ENCODE measurements at places on chromosomes 5 and 9.

DNA sequence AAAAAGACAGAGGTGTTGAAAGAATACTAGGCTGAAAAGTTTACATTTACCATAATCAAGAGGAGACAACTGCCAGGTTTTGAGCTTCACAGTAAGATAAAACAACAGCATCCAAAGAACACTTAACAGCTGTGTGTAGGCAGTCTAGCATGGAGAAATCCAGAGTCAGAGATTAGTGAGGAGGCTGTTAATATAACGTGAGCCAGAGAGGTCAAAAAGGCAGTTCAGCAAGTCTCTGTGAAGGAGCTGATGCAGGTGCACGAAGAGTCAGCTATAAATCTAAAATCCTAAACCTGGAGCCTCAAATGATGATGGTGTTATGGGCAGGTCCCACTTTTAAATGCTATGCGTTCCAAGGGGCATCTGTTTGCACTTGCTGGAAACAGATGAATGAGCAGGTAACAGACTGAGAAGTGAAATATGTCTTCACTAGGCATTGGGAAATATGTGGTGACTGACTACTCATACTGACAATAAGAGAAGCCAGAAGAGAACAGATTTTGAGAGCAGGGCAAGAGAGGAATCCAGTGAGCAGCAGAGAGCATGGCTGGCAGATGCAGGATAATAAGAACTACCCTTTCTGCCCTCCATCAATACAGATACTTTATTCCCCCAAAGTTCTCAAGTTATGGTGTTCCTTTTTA lies 8.7 kb downstream of the APTX start:
- no peak for DNase-seq

DNA sequence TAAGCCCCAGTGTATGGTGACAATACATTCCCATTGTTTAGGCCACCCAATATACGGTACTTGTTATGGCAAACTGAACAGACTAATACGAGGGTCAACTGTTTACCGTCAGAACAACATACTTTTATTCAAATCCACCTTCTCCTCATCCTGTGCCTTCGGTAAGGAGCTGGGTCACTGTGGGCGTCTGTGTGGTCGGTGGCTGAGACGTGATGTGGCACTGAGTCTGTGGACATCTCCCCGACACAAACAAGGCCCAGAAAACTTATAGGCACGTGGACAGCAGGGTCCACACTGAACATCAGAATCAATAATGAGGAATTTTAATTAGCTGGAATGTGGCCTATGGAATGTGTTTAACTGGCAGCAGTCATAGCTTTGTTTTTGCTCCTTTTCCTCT lies 154.3 kb upstream of the IRX2 start:
- no peak for DNase-seq

- DNase-seq: no peak
Measured at GRCh38 chr5:165137701-165138100, 1632.3 kb downstream of the MAT2B start.

DNA sequence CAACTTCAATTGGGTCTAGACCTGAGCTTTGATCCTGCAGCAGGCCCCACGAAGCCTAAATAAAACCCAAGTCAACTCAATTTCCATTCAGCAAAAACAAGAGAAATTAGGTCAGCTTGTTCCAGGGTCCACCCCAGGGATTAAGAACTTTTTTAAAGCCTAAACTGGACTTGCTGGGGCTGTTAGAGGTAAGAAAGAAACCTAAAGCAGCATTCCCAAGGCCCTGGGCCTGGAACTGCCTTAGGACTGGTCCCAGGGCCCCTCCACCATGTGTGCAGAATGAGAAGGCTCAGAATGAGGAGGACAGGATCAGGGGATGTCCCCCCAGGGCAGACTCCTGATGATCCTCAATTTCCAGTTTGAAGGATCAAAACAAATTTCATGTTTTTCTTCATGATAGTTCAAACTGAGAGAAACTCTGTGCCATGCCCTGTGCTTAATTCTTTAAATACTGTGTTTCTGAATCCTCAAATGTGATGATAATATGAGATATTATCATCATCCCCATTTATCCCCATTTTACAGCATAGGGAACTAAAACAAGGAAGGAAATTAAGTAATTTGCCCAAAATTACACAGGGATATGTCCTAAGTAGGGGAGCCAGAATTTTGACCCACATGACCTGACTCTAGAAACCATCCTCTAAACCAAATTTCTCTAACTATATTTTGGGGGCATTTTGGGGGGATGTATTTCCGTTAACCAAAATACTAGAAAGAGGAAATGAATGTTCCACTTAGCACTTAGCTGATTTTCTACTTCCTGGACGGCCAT lies 64.5 kb downstream of the DENND1A start:
- DNase-seq: no peak

DNA sequence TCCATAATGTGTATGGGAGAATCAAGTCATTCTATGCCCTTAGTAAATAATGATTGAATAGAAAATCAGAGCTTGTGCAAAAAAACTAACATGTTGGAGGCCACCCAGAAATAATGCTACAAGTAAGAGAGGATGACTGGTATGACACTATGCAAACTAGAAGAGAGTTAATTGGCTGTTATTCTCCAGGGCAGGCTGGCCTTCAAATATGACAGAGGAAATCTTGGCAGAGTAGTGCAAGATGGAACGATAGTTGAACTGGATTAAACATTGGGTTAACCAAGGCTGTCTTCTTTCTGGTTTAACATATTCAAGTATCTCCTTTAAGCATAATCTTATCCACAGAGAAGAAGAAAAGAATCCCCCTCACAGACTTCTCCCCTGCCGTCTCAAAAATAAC lies 196.1 kb downstream of the MPDZ start:
- DNase-seq: no peak

- no peak for DNase-seq
Measured at GRCh38 chr9:129867136-129868022, 32.1 kb downstream of the USP20 start.

DNA sequence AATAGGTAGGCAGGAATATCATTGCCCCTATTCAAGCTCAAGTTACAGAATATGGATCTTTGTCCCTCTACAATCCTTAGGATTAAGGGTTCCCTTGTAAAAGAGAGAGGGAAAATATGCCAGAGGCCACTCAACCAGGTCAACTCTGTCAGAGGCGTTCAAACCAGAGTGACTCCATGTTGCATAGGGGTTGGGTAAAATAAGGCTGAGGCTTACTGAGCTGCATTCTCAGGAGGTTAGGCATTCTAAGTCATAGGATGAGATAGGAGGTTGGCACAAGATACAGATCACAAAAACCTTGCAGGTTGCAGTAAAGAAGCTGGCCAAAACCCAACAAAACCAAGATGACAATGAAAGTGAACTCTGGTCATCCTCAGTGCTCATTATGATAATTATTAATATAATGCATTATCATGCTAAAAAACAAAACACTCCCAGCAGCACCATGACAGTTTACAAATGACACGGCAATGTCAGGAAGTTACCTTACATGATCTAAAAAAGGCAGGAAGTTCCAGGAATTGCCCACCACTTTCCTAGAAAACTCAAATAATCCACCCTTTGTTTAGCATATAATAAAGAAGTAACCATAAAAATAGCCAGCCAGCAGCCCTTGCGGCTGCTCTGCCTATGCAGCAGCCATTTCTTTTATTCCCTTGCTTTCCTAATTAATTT lies 64.8 kb downstream of the ERP44 start:
- no peak for DNase-seq

DNA sequence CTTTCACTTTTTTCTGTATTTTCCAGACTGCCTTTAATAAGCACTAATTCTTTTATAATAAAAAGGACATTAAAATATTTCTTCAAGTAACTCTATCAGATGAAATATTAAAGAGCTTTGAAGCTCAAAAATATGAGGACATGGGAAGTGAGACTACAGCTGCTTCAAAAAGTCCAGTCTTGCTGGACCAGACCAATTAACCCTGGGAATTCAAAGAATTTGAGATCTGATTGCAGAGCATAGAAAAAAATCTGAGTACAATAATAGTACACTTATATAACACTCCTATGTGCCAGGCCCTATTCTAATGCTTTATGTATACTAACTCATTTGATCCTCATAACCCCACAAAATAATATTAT lies 9.8 kb downstream of the TMEM245 start:
- no peak for DNase-seq

GRCh38 chr9:119357336-119358096 lies 11.7 kb downstream of the BRINP1 start:
- no peak for DNase-seq

- no peak for DNase-seq
Measured at GRCh38 chr9:81717747-81718077, 28.4 kb upstream of the TLE1 start.

DNA sequence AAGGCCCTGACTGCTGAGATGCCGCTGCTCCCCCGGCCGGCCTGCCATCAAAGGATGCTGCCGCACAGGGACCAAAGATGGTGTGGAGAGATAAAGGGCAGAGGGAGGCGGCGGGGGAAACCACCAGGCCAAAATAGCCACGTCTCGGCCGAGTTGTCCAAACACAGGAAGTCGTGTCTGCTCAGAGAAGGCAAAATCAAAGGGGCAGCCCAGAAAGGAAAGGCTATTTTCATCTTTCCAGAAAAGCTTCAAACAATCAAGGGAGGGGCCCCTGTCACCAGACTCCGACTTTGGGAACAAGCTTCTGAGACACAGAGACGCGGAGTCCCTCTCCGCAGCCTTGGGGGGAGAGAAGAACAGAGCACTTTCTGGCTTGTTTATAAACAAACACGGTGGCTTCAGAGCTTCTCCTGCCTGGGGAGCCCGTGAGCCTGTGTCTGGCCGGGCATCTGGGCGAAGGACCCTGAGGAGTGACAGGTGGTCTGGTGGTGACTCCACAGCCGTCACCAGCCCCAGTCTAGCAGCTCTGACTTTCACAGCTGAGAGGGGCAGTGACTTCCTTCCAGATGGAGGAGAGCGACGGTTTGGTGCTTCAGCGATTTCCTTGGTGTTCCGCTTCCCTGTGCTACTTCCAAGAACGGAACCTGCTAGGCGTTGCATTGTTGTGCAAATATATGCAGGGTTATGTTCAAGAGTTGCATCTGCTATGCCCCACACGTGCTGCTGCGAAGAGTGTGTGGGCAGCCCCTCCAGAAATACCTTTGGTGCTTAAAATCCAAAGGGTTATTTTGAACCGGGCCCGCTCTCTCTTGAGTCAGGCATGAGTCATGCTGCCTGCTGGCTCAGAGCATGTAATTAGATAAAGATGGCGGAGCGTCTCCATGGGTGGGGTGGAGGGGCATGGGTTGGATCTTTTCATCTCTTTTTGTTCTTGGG lies 24.0 kb downstream of the ADAMTSL2 start:
- DNase-seq: peak; percentile 73

GRCh38 chr9:78118742-78119473 lies 87.3 kb upstream of the GNAQ start:
- no peak for DNase-seq

- no peak for DNase-seq
Measured at GRCh38 chr9:127965953-127966352, 14.8 kb downstream of the EEIG1 start.

GRCh38 chr9:68750786-68751185 lies 45.7 kb downstream of the PIP5K1B start:
- no peak for DNase-seq

DNA sequence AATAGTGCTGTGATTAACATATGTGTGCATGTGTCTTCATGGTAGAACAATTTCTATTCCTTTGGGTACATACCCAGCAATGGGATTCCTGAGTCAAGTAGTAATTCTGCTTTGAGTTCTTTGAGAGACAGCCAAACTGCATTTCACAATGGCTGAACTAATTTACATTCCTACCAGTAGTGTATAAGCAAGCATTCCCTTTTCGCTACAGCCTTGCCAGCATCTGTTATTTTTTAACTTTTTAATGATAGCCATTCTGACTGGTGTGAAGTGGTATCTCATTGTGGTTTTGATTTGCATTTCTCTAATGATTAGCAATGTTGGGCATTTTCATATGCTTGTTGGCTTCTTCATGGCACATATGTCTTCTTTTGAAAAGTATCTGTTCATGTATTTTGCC lies 308.5 kb downstream of the ARRDC3 start:
- no peak for DNase-seq

DNA sequence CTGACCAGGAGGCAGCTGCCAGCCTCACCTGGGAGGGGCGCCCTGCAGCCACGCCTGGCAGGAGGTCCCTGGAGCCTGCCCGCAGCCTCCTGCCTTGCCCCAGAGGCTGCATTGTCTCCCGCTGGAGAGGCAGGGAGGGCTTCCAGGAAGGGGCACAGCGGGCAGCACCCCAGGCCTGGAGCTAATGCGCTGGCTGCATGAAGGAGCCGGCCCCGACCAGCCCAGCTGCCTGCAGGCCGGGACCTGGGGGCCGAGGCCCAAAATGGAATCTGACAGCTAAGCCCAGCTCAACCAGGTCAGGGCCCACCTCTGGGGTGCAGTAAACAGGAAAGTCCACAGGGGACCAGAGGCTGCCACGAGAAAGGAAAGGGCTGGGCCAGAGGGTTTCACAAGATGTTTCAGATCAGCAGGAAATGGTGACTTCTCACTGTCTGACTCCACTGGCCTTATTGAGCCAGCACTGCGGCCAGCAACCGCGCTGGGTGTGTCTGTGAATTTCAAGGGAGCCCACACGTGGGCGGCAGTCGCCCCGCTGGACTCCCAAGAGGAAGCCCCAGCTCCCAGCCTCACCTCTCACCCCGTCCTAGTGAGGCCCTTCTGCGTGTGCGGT lies 18.6 kb upstream of the NOTCH1 start:
- DNase-seq: no peak

- DNase-seq: no peak
Measured at GRCh38 chr5:174559141-174559540, 165.2 kb upstream of the MSX2 start.

DNA sequence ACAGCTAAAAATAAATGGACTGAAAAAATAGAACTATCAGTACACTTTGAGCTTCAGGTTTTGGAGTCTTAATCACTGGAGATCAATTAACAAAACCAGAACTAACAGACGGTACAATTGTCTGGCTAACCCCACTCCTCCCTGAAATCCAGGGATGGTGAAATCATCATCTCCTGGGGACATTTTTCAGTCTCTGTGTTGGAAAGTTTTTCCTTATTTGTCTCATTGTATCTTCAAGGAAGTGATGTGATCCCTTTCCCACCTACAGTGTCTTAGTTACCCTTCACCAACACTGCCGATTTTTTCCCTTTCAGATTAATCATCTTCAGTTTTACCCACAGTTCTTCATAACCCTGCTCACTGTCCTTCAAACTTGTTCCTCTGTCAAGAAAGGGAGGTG lies 81.9 kb downstream of the MAP1B start:
- no peak for DNase-seq

DNA sequence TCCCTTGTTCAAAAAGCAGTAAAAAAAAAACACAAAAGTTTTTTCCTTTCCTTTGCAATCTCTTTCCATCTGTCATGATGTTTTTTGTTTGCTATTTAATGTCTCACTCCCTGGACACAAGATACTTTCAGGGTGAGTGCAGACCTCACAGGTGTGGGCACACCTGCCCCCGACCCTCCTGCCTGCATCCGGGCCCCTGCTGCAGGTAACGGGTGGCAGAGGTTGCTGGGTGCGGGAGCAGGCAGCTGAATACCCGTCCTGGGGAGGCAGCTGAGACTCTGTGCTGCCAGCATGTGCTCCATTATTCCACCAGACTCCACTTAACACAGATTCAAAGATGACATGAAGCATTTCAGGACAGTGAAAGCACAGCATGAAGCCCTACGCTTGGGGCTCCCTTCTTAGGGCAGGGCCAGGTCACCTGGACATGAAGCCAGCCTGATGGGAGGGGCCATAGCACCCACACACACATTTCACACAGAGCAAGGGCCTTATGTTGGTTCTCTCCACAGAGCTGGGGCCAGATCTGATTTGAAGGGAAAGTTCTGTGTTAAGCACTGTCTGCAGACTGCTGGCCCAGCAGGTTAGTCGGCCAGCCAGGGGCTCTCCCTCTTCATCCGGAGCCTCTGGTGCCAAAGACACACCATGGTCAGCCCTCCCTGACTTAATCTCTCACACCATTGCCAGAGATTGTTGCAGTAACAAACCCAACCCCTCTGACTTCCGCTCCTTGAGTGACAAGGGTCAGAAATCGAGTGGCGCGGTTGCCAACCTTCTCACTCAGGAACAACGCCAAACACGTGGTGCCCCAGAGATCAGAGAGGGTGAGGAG lies 13.0 kb downstream of the NEK6 start:
- DNase-seq: no peak
